HFFc6 (cell line): ENCODE measurements at places on chromosomes 1 and 21.
A peak's percentile ranks its signal among the peaks of the same experiment; 100 is the strongest.

DNA sequence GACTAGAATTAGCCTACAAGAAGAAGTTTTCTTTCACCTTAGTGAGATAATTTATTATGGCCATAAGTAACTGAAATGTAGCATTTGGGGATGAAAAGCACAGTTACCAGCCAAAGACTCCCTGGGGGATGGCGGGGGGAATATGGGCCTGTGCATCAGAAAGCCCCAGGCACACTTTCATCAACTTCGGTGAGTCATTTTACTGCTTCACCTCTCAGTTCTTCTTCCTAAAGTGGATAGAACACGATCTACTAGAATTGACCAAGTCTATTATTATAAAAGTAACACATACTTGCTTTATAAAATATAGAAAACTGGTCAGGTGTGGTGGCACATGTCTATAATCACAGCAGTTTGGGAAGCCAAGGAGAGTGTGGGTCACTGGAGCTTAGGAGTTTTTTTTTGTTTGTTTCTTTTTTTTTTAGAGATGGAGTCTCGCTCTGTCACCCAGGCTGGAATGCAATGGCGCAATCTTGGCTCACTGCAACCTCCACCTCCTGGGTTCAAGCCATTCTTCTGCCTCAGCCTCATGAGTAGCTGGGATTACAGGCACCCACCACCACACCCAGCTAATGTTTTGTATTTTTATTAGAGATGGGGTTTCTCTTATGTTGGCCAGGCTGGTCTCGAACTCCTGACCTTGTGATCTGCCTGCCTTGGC is 141.8 kb downstream of the ZZZ3 start:
- DNase-seq = peak; percentile 83

DNA sequence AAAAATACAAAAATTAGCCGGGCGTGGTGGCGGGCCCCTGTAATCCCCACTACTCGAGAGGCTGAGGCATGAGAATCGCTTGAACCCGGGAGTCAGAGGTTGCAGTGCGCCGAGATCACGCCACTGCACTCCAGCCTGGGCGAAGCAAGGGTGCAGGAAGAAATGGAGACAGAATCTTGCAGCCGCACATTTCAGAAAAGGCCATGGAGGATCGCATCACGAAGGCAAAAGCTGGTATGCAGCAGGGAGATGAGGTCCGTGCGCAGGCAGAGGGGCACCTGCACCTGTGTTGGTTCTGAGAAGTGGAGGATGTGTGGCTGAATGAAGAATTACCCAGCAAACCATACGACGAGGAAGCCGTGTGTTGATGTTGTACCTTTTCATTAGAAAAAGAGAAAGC is 53.0 kb upstream of the ABCG1 start:
- no peak for DNase-seq

GRCh38 chr21:39972471-39972870 is 105.2 kb downstream of the PCP4 start:
- no peak for DNase-seq

DNA sequence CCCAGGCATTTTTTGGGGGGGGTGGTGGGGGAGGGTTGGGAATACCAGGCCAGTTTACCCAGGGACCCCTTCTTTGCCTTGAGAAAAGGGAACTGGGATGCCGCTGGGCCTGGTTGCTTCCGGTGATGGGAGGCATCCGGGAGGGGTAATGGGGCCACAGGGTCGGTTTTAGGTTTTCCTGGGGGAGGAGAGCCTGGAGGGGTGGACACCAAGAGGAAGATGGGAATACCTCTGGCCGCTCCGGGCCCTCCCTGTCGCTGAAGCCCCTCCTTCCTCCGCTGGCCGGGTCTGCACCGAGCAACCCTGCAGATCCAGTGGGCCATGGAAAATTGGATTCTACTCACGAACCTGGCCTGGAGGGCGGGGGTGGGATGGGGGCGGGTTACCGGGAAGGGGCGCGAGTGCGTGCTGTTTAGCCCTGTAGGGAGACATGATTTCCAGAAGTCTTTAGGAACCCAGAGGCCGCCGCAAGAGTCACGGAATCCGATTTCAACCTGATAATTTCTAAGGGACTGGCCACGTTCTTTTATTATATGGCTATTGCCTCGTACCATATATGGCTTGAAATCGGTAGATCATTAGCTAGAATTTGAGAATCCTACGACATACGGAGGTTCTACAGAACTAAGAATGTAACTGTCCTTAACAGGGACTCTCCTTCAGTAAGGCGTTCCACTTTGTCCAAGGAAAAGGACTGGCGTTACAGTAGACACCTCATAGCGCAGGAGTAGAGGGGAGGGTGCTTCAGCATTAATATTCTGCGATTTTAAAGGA is 749 bp downstream of the AKIRIN1 start:
- DNase-seq = peak; percentile 21

DNA sequence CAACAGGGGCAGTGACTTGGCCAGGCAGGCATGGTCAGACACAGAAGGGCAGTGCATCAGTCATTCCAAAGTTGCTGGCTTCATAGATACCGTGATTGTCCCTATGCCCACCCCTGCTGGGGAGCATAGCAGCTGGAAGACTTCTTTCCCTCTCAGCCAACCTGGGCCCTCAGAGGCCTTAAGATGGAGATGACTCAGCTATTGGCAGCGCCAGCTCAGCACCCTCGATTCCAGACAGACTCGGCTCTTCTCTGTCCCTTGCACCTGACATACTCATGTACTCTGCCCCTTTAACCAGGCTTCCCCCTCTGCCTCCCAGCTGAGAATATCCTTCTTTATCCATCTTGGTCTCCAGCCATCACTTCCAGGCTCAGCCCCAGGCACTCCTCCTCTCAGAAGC is 16.8 kb downstream of the SLAMF8 start:
- no peak for DNase-seq

DNA sequence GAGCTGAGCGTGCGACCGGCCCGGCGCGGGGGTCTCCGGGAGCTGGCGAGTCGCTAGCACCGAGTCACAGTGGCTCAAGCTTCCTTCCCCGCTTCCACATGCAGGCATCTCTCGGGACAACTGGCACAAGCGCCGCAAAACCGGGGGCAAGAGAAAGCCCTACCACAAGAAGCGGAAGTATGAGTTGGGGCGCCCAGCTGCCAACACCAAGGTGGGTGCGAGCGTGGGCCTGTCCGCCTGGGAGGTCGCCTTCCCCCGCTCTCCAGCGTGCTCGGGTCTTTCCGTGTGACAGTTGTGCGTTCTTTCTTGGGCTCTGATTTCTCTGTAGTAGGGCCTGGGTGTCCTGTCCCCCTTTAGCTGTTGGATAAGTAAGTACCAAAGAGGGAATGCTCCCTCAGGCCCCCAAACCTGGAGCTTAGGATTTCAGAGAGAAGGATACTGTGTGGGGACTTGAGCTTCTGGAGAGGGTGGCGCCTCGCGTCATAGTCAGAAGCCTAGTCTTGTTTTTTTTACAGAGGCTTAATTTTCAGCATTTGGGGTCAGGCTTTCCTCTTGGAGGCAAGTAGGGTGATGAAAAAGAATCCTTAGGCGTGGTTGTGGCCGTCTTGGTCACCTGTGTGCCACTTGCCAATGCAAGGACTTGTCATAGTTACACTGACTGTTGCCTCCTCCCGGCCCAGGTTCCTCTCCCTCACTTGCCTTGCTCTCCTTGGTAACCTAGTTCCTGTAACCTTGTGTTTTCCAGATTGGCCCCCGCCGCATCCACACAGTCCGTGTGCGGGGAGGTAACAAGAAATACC is 790 bp downstream of the RPS8 start:
- no peak for DNase-seq

DNA sequence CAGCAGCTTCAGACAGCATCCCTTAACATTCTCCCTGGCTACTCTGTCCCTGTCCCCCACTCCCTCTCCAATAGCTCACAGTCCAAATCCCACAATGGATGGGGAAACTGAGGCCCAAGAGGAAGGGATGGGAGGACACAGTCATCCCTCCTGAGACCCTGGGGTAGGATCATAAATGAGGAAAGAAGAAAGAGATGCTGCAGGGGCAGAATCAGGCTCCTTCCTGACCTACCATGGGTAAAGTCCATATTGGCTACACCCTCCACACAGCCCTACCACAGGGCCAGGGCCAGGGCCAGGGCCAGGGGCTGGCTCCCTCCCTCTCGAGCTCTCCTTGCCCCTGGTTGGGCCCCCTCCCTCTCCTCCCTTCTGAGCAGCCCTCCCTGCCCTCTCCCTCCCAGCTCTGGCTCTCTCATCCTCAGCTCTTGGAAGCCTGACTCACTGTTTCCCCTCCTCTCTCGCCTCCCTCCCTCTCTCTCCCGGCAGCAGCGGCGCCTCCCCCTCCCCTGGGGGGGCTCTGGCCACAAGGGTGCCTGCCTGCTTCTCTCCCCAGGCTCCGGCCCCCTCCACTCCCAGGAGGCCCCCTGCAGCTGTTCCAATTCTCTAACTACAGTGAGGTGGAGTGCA is 4.9 kb downstream of the AHDC1 start:
- DNase-seq = peak; percentile 67

DNA sequence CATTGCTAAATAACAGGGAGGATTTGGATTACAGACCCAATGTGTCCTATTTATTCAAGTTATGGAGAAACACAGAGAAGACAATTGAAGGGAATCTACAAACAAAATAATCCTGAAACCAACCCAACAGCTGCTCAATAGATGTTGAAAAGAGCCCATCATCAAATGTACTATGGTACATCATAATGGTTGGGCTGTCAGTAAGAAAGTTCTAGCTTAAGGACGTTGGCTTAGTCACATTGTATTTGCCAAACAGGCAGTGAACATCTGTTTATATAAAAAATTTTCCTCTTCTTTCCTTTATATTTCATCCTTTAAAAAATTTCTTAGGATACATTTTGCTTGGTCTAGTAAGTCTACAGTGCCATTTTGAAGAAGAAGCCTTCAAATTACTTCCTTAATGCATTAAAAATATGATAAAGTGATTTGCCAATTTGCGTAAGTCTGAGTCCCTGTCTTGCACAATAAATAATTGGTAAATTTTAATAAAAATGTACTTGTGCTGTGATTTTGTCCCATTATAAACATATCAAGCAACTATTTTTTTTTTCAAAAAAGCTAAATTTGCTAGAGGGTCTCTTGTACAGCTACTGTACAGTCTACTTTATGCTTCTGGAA is 14.4 kb downstream of the MAP3K7CL start:
- DNase-seq = peak; percentile 21

DNA sequence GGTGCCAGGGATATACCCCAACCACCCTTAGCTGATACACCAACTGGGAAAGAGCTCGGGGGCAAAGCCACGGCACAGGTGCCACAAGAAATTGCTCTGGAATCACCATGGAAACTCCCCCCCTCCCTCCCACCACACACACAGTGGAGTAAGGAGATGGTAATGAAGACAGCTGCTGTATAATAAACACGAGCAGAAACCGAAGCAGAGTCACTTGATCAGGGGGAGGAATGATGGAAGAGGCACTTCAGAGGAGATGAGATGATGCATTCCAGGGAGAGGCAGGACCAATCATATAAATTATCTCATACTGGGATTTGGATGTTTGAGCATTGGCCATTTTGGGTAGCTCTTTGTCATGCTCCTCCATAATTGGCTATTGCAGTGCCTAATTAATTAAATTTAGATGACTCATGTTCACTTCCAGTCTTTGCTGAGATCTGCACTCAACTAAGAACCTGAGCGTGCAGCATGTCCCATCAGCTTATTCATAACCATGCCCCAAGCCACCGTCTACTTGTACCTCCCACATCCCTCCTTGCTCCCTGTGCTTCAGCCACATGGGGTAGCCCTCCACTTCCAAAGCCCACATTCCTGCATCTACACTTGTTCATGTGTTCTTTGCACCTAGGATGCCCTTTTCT is 189.5 kb downstream of the ZSCAN20 start:
- no peak for DNase-seq

- DNase-seq = no peak
Observed at GRCh38 chr1:157838966-157839365, 2.6 kb downstream of the CD5L start.

DNA sequence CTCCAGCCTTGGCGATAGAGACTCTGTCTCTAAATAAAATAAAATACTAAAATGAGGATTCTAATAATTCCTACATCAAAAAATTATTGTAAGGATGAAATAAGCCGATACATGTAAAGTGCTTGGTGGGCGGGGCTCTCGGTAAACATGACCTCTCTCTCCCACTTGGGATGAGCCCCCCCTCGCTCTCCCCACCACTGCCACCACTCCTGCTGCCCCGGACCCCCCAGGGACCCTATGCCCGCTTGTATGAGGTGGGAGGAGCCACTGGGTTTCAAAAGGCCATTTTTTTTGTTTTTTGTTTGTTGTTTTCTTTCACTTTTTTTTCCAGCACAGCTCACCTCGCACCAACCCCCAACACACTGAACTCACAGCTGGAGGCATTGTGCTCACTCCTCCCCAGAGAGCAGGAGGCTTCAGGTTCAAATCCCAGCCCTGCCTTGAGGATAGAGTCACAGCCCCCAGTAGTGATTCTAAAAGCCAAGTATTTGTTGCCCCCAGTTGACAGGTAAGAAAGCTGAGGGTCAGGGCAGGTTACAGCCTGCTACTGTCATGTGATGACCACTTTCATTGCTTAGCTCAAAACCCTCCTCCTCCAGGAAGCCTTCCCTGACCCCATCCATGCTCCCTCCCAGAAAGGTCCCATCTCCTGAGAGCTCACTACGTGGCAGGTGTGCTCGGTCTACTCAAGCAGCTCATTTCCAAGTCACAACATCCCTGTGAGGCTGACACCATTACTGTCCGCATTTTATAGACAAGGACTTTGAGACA is 4.2 kb downstream of the SDC3 start:
- DNase-seq = no peak

- no peak for DNase-seq
Observed at GRCh38 chr21:38960251-38960650, 154.5 kb downstream of the ETS2 start.

- DNase-seq = no peak
Observed at GRCh38 chr21:21002153-21002552, 3.9 kb downstream of the NCAM2 start.

DNA sequence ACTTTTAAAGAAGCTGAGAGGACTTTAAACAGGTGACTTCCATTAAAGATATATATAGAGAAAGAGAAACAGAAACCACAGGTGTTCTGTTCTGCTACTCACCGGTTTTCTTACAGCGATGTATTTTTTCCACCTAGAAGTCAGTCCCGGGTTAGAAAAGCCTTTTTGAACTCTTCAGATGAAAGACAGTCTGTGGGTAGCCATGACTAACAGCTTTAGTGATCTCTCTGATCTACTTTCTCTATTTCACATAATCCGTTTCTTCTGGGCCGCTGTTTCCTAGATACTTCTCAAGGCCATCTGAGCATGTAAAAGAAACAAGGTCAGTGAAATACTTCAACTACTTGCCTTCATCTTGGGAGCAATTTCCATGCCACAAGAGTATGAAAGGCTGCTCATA is 25.1 kb downstream of the WDR64 start:
- DNase-seq = no peak

GRCh38 chr1:168482106-168482505 is 61.7 kb downstream of the XCL2 start:
- no peak for DNase-seq

- DNase-seq = no peak
Observed at GRCh38 chr1:209642816-209643215, 9.4 kb downstream of the LAMB3 start.

DNA sequence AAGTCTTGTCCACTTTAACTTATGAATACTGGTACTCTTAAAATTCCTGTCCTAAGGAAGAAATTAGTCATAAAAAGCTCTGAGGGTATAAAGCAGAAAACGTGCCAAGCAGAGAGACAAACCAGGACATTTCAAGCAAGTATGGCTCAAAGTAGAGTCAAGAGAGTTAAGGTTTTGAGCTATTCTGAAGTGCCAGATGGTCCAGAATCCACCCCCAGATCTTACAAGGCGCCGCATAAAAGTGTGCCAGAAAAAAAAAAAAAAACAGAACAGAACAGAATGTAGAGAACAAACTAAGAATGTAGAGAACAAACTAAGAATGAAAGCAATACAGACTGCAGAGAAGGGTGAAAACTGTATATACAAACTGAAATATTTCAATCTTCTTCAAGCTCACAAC is 12.5 kb downstream of the EPS15 start:
- DNase-seq = peak; percentile 60

- no peak for DNase-seq
Observed at GRCh38 chr1:168601051-168601450, 24.6 kb downstream of the XCL1 start.
